Ureter (tissue), 1 donor: ENCODE measurements at places on chromosomes 13 and 19. TPM values are rescaled to one million over a fixed set of nuclear protein-coding genes. Genes with fewer than 3 reads are reported as not detected.

- no peak for DNase-seq
Observed at GRCh38 chr13:77565635-77566034, 30.1 kb downstream of the SCEL start.

DNA sequence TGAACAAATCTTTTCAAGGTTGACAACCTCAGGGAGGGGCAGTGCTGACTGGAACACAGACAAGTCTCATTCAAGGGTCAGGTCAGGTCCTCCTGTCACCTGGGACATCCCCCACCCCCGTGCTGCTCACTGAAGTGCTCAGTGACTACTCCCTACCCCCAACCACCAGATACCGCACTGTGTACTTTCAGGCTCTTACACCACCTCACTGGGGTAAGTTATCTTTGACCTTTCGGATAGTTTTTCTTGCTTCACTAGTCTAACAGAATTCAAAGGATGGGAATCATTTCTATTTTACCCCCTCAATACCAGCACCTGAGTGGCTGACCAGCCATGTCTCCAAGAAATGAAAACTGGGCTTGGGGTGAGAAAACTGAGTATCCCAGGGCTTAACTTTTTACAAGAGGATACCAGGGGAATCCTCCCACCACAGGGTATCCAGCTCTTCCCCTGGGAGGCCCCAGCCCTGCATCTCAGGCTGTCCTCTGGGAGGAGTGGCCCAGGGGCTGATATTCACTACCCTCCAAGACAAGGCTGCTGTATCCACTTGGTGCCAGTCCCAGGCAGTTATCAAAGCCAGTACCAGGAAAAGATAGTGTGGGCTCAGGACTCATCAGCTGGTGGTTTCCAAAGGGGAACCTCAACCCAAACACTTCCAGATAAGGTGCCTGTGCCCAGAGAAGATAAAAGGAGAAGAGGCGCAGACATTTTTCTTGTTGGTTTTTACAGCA, 2.1 kb downstream of the ZNF563 start:
- no peak for DNase-seq

DNA sequence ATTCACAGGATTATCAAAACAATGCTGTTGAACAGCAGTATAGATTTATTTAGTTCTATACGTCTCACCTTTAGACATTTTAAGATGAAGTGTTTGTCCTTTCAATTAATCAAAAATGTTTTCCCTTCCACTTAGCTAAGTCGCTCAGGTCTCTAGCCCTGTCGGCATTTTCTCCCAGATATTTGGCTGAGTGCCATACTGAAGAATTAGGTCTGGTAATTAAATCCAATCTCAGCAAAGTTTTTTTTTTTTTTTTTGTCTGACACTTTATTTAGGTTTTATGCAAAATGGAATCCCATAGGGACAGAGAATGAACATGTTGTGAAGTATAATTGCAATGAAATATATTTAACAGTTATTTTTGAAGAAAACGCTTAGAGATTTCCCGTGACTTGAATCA, 44.1 kb downstream of the RFC3 start:
- DNase-seq = no peak

DNA sequence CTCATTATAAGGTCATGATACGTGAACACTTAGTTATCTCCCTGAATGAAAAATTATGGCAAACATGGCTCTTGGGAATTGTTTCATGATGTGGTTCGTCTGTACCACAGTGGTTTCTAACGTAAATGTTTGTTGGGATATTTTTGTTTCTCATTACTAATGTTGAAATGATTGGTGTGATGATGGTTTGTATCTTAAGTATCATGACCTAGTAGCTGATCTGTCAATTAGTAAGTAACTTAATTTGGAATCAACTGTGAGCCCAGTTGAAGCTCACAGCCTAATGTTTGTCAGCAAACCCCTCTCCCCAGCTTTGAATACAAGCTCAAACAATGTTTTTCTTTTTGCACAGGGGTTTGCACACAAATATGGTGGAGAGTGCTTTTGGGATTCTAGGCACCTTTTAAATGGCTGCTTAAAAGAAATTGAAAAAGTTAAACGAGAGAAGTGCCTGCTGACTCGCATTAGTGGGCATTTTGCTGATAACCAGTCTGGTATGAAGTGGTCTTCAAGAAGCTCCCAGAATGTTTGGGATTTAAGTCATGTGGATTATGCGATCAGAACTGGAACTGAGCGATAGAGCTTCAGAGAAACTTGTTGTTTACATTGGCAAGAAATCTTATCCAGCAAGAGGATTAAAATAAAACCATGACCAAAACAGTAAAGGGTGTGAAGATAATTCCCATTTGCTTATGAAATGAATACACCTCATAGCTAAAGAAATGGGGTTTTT, 68.2 kb downstream of the LMO7 start:
- DNase-seq = no peak

DNA sequence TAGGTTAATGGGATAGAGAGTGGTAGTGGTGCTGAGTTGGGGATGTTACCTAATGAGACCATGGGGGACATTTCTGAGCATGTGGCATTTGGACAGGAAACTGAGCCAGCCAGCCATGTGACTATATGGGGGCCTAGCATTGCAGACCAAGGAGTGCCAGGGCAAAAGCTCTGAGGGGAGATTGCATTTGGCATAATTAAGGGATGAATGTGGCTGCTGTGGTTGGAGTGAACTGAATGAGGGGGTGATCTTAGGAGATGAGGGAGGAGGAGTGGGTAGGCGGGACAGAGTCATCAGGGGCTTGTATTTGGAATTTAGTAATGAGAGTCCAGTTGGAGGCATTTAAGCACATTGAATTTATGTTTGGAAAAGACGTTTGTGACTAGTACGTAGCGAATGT, 6.6 kb downstream of the PCCA start:
- DNase-seq = no peak

GRCh38 chr19:32224371-32225244, 120.8 kb upstream of the ZNF507 start:
- no peak for DNase-seq

DNA sequence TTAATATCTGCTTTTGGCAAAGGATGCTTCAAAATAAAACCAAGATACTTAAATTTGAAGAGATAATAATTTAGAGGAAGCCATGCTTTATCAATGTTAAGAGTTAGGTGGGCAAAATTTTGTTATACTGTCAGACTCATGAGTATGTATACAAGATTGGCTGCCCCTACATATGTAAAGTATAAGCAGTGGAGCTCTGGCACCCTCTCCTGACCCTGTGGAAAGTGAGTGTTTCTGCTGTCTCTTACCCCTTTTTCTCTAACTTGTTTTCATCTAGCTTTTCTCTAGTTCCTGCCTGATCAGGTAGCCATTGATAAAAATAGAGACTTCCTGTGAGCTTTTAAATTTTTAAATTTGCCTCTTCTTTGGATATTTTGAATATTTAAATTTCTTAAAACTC, 710.9 kb upstream of the SPRY2 start:
- no peak for DNase-seq

CSNK1G2 gene
- total RNA-seq = 57.2 TPM
